ENCODE measurements at places on chromosomes 4 and X. TPM values are rescaled to one million over a fixed set of nuclear protein-coding genes. Genes with fewer than 3 reads are reported as not detected.

- DNase-seq, result peak; percentile 1
Measured at GRCh38 chrX:10158279-10159144, 1.7 kb downstream of the CLCN4 start.

Gene NSUN7
- total RNA-seq, result 0.15 TPM

GRCh38 chr4:153345012-153345981, 809 bp downstream of the MND1 start:
- DNase-seq, result peak; percentile 56

Gene MRFAP1L1
- total RNA-seq, result 124 TPM

Gene FHDC1
- total RNA-seq, result 0.05 TPM

DNA sequence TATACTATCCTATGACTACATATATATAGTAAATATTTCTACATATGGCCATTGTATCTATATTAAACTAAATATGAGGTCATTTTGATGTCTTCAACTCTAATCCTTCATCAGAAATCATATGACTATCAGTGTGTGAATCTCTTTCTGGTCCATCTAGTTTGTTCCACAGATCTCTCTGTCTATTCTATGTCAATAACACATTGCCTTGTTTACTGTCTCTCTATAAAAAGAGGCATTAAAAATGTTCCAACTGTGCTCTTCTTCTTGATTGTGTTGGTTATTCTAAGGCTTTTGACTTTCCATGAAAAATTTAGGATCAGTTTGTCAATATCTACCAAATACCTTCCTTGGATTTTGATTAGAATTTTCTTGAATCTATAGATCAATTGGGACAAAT, 338.3 kb upstream of the FSTL5 start:
- DNase-seq, result no peak

GRCh38 chrX:143757887-143758286, 37.3 kb upstream of the SPANXN2 start:
- DNase-seq, result no peak

DNA sequence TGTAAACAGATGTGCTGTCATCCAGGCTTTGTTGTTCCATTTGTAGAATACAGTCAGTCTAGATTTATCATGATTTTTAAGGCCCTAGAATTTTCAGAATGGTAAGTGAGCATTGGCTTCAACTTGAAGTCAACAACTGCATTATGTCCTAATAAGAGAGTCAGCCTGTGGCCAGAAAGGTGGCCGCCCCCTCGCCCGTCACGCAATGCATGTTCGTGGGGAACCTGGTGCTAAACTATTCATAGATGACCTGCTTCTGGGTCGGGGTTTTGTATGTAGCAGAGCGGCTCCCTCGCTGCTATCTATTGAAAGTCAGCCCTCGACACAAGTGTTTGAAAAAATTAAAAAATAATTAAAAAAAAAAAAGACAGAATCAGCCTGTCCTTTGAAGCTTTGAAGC, 24.7 kb downstream of the USP53 start:
- DNase-seq, result no peak

- DNase-seq, result no peak
Measured at GRCh38 chr4:62940229-62940628, 1469.0 kb downstream of the TECRL start.

DNA sequence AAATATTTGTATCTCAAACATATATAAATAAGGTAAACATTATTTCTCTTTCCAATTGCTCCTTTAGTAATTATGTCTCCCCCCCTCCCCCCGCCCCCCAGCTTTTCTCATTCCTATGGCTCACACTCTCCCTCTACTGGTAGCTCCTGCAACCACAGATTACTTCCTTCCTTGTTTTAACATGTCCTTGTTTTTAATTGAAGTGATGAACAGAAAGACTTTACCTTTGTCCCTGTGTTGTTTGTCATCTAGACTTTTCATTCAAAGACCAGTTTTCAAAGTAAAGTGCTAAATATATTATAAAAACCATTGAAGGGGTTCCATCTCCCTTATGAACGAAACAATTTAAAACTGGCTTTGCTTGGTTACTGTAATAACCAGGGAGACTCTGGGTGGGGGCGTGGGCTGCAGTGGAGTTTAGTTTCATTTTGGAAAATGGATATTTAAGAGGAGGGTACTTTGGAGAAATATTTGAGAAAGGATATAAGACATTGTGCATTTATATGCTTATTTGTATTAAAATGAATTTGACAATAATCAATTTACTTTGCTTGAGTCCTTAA, 352.9 kb downstream of the RAPGEF2 start:
- DNase-seq, result no peak

DNA sequence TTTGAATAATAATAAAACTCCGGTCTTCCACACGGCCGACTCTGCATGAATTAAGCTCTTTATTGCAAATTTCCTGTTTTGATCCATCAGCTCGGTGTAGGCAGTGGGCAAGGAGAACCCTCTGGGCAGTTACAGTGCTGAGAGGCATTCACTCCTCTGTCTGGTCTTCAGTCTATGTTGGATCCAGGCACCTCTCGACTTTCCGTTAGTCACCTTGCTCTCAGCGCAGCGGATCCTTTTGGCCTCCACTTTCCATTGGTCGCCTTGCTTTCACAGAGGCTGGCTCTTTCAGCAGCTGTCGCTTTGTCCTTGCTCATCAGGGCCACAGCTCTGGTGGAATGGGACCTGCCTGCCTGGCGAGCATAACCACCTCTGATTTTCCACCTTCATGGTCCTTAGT, 52.9 kb downstream of the TRMT44 start:
- DNase-seq, result no peak

Gene CYTL1
- total RNA-seq, result not detected

Gene GLRA3
- total RNA-seq, result not detected

Gene DCX
- total RNA-seq, result not detected

DNA sequence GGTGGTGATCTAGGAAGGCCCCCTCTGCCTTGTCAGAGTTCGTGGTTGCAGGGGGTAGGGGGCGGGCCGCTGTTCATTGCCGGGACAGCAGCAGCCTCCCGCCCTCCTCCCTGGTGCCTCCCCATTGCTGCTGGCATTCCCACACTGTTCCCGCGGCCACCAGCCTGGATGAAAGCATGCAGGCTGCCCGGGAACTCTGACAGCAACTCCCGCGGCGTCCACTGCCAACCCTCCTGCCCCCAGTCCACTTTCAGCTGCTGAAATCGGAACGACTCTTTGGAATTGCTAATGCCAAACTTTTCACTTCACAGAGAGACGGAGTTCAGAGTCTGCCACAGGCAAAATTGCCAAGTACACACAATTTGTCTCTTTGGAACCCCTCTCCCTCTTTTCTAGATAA, 121.9 kb downstream of the BEND2 start:
- DNase-seq, result no peak

Gene ADH1C
- total RNA-seq, result not detected

DNA sequence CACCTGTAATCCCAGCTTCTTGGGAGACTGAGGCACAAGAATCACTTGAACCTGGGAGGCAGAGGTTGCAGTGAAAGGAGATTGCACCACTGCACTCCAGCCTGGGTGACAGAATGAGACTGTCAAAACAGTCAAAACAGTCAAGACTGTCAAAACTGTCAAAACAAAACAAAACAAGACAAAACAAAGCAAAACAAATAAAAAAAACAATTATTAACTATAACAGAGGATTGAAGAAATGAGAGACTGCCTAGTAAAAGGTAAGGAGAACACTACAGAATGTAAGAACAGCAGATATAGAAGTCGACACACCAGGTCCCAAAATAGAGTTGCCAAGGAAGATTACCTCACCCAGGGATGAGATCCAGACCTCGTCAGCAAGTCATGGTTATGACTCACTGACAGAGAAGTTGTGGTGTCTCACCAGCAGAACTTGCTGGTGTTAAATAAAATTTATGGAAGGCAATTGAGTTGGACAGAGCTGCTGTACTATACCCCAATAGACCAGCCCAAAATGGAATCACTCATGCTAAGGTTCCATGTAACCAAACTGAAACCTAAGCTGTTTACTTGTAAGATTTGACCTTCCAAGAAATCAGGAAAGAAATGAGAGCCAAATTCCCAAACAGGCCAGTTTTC, 32.1 kb upstream of the GK start:
- no peak for DNase-seq

GRCh38 chr4:84024405-84024804, 474.7 kb downstream of the NKX6-1 start:
- no peak for DNase-seq

DNA sequence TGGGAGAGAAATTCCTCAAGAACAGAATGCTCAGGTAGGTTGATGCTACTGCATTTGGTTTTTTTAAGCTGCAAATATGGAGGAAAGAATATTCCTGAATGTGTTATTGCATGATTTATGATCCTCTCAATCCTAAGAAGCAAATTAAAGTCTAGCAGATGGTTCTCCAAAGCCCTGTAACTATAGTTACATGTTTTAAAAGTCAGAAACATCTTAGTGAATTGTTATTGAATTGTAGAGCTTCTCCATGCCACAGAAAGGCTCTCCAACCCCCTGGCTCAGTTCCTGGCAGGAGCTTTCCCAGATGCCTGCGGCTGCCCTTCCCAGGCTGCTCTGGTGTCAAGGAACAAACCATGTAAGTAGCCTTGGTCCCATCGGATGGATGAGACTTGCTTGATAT, 227.8 kb upstream of the GATB start:
- no peak for DNase-seq

- DNase-seq, result peak; percentile 78
Measured at GRCh38 chrX:131802836-131803626, 220.1 kb upstream of the STK26 start.

Gene MAGED4
- total RNA-seq, result not detected

Gene CHRDL1
- total RNA-seq, result not detected

All from naive thymus-derived CD4-positive, alpha-beta T cell (primary cell).